Large intestine (tissue), 12 donors: ENCODE measurements at places on chromosomes 6 and 20. TPM values are rescaled to one million over a fixed set of nuclear protein-coding genes. Genes with fewer than 3 reads are reported as not detected.

DNA sequence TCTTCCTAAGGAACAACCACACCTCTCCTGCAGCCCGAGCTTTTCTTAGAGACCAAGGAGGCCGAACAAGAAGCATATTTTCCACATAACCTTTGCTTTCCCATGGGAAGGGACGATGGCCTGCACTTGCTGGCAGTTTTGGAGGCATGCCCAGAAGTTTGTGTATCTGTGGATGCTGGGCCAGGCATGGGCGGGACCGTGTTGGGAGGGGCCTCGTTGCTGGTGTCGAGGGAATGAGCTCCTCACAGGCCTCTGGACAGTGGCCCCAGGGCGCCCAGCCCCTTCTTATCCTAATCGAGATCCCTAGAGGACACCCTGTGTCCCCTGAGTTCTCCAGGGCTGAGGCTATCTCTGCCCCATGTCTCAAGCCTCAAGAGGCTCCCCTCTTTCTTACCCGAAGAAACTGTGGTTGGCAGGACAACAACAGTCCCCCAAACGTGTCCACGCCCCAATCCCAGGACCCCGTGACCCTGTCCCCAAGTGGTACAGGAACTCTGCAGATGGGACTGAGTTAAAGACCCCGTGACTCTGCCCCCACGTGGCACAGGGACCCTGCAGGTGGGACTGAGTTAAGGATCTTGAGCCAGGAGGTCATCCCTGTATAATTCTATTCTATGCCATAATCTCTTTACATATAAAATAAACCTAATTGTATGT is 99.5 kb upstream of the BHLHE23 start:
- peaks cover 18% of the 10 kb centered on the region for H3K27me3 ChIP-seq
- H3K4me3 ChIP-seq, result no peak overlapping the region
- no peaks in the 10 kb centered on the region for H3K36me3 ChIP-seq
- no peak overlapping the region for H3K27ac ChIP-seq
- peaks cover 2% of the 10 kb centered on the region for H3K4me1 ChIP-seq

DNA sequence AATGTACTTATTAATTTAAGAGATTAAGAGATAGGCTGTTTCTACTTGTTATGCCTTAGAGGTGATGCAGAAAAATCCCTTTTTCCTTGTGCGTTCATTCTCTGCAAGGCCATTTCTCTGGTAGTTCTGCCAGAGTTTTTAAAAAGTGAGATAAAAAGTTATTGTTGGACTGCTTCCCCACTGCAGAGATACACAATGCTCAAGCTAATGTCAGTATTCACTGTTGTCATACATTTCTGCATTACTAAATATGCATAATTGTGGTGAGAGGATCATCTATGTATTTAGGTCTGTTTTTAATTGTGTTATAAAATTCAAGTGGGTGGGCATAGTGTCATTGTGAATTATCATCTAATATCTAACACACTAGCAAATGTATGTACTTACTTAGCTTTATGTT is 600.4 kb downstream of the HTR1B start:
- no peak for DNase-seq
- no peak overlapping the region for H3K4me3 ChIP-seq
- H3K36me3 ChIP-seq, result no peaks in the 10 kb centered on the region
- no peaks in the 10 kb centered on the region for H3K27me3 ChIP-seq
- no peaks in the 10 kb centered on the region for H3K4me1 ChIP-seq

DNA sequence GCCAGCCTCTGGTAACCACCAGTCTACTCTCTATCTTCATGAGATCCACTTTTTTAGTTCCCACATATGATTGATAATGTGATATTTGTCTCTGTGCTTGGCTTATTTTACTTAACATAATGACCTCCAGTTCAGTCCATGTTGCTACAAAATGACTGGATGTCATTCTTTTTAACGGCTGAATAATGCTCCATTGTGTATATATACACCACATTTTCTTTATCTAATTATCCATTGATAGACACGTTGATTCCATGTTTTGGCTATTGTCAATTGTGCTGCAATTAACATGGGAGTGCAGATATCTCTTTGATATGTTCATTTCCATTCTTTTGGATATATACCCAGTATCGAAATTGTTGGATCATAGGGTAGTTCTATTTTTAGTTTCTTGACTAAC is 89.3 kb downstream of the ATRN start:
- H3K36me3 ChIP-seq, result peaks cover 32% of the 10 kb centered on the region
- no peak overlapping the region for H3K27ac ChIP-seq
- H3K4me3 ChIP-seq, result no peak overlapping the region
- no peak for DNase-seq
- H3K4me1 ChIP-seq, result no peaks in the 10 kb centered on the region
- no peaks in the 10 kb centered on the region for H3K27me3 ChIP-seq

GRCh38 chr20:44085616-44086434 is 101.2 kb downstream of the JPH2 start:
- no peaks in the 10 kb centered on the region for H3K36me3 ChIP-seq
- H3K4me1 ChIP-seq, result no peaks in the 10 kb centered on the region
- H3K4me3 ChIP-seq, result no peak overlapping the region
- no peak for DNase-seq

- H3K36me3 ChIP-seq, result peaks cover 2% of the 10 kb centered on the region
- H3K4me1 ChIP-seq, result peaks cover 12% of the 10 kb centered on the region
- DNase-seq, result no peak
- no peak overlapping the region for H3K27ac ChIP-seq
- no peak overlapping the region for H3K4me3 ChIP-seq
These were observed 2.1 kb upstream of the ZBTB12 start for GRCh38 chr6:31903957-31904356.

DNA sequence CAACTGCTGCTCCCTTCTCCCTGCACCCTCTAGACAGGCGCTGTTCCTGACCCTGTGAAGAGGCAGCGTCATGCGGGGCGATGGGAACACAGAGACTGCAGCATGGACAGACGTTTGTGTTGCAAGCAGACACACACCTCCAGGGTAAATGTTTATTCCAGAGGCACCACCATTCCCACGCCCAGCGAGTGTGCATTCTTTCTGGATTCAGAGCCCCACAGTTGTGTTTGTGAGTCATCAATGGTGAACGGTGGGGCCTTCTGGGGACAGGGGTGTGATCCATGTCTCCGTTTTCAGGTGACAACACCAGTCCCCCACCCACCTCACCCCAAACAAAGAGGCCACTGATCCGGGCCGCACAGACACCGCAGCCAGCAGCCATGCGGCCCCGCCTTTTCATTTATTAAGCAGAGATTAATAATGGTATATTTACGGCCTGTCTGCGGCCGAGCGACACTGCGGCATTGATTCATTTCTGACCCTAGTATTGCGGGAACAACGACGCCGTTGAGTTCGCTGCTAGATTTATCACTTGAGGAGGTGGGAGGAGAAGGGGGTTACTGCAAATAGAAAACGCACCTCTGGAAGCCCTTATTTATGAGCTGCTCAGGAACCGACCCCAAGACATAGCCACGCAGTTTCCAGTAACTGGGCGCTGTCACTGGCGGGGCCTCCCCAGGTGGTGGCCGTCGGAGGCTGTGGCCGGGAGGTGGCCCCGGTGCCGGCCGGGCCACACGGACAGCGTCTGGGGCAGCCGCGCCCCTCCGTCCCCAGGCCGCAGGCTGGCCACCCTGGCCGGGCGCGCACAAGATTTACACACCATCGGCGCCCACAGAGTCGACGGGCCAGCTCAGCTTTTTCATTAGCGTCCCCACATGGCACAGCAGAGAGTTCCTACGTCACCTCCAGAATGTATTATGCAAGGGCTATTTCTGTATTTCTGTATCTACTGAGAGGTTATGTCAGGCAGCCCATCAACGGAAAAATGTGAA is 367.6 kb downstream of the THBS2 start:
- H3K27me3 ChIP-seq, result peaks cover 11% of the 10 kb centered on the region
- H3K4me3 ChIP-seq, result no peak overlapping the region
- H3K27ac ChIP-seq, result no peak overlapping the region
- H3K4me1 ChIP-seq, result no peaks in the 10 kb centered on the region
- no peaks in the 10 kb centered on the region for H3K36me3 ChIP-seq
- DNase-seq, result no peak

GRCh38 chr20:23917024-23917725 is 37.6 kb upstream of the CST5 start:
- H3K27me3 ChIP-seq, result no peaks in the 10 kb centered on the region
- H3K4me1 ChIP-seq, result no peaks in the 10 kb centered on the region
- no peak overlapping the region for H3K4me3 ChIP-seq
- no peak overlapping the region for H3K27ac ChIP-seq

DNA sequence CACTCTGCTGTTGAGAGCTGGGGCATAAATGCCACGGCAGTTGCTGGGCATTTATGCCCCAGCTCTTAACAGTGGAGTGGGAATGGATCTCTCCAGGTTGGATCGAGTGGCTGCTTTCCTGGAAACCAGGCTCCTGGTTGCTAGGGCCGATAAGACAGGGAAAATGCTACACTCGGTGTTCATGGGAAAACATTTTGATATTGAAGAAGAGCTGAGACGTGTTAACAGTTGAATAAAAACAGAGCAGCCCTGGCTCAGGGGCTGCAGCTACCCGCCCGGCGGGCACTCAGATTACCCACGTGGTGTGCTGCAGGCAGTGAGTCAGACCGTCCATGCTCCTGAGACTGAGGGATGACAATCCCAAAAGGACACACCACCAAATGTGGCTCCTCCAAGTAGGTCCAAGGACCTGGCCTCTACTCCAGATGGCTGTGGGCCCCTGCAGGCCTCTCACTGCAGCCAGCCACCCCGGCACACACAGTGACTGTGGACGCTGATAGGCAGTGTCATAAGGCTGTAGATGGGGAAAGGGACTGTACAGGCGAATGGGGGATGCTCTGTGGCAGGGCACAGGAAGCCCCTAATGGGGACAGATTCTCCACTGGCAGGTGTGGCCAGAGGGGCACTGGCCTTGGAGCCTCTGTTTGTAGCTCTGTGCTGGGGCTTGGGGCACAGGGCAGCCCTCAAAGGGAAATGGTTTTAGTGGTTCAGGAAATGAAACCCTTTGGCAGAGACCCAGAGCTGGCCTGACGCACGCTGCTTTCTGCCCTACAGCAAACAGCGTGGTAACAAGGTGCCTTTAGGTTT is 237.8 kb downstream of the LY86 start:
- DNase-seq, result peak; percentile 14
- H3K36me3 ChIP-seq, result no peaks in the 10 kb centered on the region
- no peak overlapping the region for H3K27ac ChIP-seq
- no peaks in the 10 kb centered on the region for H3K27me3 ChIP-seq

DNA sequence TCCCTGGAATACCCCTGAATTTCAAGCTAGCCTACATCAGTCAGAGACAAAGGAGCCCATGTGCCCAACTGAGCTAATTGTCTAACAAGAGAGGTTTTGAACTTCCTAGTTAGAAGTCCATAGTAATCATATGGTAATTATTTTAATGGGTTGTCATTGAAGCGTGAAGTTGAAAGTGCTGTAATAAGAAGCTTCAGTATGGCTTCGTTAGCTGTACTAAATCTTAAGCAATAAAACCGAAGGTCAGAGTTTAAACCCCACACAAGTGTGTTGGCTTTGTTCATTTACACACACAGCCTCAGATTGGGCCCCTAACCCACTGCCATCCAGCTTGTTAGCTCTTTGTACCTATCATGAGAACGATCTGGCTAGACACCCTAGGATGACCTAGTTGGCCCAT is 195.6 kb upstream of the RIN2 start:
- H3K27ac ChIP-seq, result no peak overlapping the region
- H3K27me3 ChIP-seq, result no peaks in the 10 kb centered on the region
- H3K4me1 ChIP-seq, result no peaks in the 10 kb centered on the region
- DNase-seq, result no peak
- H3K36me3 ChIP-seq, result no peaks in the 10 kb centered on the region

DNA sequence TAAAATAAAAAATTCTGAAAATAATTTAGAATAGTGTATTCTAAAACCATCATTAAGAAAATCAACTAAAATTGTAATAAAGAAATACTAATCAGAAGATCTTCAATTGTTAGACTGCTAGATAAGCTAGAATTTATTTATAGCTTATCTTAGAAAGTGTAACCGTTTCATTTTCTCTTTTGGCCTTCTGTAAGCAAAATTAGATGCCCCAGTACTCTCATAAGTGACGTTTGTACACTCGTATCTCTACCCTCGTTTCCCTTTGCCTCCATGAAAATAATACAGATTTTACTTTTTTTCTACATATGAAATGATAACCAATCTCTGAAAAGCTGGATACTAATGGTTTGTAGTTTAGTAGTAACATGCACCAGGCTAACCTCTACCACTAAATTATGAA is 19.8 kb downstream of the DSE start:
- H3K4me3 ChIP-seq, result no peak overlapping the region
- no peaks in the 10 kb centered on the region for H3K27me3 ChIP-seq
- no peak overlapping the region for H3K27ac ChIP-seq
- DNase-seq, result no peak
- H3K4me1 ChIP-seq, result no peaks in the 10 kb centered on the region

The HLA-DMB gene
- 23.9 TPM for polyA plus RNA-seq

The SCRT2 gene
- polyA plus RNA-seq, result 0.01 TPM

The DEF6 gene
- polyA plus RNA-seq, result 13.2 TPM

The C6orf15 gene
- polyA plus RNA-seq, result not detected

The ARFGAP1 gene
- polyA plus RNA-seq, result 76.3 TPM

The OR2H1 gene
- not detected for polyA plus RNA-seq

The KDM1B gene
- polyA plus RNA-seq, result 11.4 TPM
